ENCODE measurements at places on chromosomes 12 and 14. TPM values are rescaled to one million over a fixed set of nuclear protein-coding genes. Genes with fewer than 3 reads are reported as not detected.

AQP5 gene
- total RNA-seq, result not detected

OR9K2 gene
- total RNA-seq, result not detected

OLR1 gene
- not detected for total RNA-seq

PTPRO gene
- total RNA-seq, result 3.7 TPM

GARIN6 gene
- not detected for total RNA-seq

HOXC6 gene
- total RNA-seq, result not detected

SRRM4 gene
- total RNA-seq, result 0.34 TPM

PLD4 gene
- not detected for total RNA-seq

ZDHHC22 gene
- 0.31 TPM for total RNA-seq

L2HGDH gene
- total RNA-seq, result 13.6 TPM

RPL6 gene
- total RNA-seq, result 3,234 TPM

CCDC38 gene
- 0.12 TPM for total RNA-seq

DNA sequence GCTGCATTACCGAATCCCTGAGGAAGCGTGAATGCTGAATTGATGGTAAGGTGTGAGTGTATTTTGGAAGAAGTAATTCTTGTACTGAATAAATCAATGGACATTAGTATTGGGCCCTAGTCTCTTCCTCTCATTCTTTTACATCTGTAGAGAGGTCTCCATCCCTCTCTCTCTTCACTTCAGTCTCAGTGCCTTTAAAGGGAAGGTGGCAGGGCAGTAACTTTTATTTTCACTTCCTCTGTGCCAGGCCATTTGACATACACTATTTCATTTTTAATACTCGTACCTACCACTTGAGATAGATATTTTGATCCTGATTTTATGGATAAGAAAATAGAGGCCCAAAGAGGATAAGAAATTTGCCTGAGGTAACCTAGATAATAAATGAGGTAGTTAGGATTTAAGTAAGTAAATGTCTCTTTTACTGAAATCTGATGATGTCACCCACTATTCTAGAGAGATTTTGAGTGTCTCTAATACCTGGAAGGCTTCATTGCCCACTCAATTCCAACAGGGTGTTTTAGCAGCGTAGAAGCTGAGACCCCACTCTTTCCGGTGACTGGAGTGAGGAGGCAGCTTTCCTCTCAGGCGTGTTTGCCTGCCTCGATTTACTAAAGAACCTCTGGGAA lies 177.9 kb upstream of the PRICKLE1 start:
- DNase-seq, result no peak

- no peak for DNase-seq
These were observed 195.4 kb downstream of the DUSP6 start for GRCh38 chr12:89156862-89157262.

GRCh38 chr12:65372574-65372973 lies 94.1 kb downstream of the MSRB3 start:
- no peak for DNase-seq

DNA sequence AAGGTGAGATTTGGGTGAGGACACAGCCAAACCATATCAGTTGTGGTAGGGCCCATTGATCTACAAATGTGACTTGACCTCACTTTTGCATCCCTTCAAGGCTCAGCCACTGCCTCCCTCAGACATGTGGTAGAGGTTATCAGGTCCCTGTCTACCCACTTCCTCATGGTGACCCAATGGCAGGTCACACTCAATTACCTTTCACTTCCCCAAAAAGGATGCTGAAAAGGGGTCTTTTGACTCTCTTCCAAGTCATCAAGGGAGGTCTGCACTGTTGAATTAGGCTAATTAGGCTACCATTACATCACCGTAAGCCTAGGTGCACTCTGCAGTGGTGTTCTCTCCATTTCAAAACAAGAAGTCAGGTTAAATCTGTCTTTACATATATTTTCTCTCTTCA lies 22.6 kb upstream of the DRAM1 start:
- no peak for DNase-seq

GRCh38 chr12:93089805-93090569 lies 160.9 kb upstream of the EEA1 start:
- no peak for DNase-seq

- no peak for DNase-seq
These were observed 2.8 kb downstream of the FBXO21 start for GRCh38 chr12:117187421-117187820.

DNA sequence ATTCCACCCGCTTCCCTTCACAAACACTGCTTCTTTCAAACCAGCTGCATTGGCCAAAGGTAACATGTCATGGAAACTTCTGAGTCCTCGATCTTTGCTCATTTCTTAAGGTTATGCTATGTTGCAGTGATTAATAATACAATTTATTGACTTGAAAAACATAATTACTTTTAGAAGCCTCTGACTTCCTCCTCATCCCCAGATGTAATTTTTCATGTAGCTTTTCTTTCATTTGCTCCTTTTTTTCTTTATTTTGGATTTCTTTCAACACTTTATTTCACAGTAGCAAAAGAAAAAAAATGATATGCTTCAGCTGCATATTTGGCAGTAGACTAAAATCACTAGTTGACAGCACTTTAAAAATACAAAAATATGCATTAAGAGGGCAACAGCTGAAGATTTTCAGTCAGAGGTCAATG lies 116.2 kb downstream of the LRRIQ1 start:
- DNase-seq, result no peak

- DNase-seq, result no peak
These were observed 42.4 kb downstream of the FAM186A start for GRCh38 chr12:50353869-50354593.

GRCh38 chr12:65171073-65171472 lies 1.7 kb downstream of the LEMD3 start:
- DNase-seq, result no peak

- no peak for DNase-seq
These were observed 23.6 kb upstream of the AMN1 start for GRCh38 chr12:31752450-31752849.

- DNase-seq, result peak; percentile 39
These were observed 475.8 kb downstream of the RAD51B start for GRCh38 chr14:68295316-68295816.

DNA sequence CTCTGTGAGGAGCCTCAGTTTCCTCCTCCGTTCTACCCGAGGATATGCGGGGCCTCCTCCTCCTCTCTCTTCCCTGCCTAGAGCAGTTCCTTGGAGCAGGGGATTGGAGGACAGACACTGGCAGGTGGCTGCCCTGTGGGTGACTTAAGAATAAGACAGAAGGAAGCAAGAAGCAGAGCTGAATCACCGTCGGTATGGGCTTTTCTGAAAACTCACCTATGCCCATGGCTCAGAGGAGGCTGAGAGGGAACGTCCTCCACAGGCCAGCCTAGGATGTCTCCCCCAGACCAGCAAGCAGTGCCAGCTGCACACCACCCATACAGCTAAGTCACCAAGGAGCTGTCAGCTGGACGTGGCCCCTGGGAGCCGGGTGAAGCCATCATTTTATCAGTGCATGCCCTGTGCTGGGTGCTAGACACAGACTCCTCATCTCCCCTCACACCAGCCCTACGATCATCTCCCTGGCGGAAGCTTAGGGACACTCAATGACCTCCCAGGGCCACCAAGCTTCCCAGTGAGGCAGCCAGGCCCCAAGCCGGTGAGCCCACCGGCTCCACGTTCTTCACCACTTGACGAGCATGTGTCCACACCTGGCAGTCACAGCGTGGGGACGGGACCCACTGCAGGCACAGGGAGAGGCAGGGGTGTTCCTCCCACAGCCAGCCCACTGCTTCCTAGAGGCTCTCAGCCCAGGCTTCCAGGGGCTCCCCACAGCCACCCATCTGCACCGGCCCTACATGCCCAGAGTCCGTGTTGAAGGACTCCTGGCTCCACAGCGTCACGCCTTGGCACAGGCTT lies 21.4 kb downstream of the ITPK1 start:
- DNase-seq, result no peak

DNA sequence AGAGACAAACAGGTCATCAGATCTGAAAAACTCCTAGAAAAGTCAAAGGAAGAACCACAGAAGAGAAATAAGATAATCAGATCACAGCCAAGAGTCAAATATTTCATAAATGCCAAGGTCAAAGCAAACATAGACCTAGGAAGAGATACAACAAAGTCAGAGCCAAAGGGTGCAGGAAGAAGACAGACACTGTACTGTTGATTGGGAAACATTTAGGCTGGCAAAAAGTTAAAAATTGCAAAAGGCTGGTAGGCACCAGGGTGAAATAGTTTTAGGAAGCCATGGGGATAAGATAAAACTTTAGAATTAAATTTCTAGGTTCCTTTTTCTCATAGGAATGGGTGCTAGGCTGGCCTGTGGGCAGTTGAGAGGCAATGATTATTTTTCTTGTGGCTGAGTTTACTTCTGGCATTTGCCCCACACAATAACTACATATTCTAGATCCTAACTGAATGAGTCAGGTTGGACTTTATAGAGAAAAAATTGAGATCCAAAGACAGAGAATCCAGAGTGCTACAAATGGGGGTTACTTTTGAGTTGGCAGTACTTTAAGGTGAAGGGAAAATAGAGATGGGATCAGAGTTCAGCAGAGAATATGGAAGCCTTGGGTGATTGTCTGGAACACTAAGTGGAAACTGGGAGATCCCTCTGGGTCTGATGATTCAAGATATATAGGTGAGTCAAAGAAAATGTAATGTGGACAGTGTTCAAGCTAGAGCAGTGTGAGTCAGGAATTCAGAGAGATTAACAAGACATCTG lies 215.5 kb downstream of the C12orf50 start:
- DNase-seq, result no peak

GRCh38 chr12:49809906-49810389 lies 18.3 kb downstream of the NCKAP5L start:
- no peak for DNase-seq

- DNase-seq, result peak; percentile 87
These were observed 19.1 kb upstream of the DHRS7 start for GRCh38 chr14:60184146-60184904.

DNA sequence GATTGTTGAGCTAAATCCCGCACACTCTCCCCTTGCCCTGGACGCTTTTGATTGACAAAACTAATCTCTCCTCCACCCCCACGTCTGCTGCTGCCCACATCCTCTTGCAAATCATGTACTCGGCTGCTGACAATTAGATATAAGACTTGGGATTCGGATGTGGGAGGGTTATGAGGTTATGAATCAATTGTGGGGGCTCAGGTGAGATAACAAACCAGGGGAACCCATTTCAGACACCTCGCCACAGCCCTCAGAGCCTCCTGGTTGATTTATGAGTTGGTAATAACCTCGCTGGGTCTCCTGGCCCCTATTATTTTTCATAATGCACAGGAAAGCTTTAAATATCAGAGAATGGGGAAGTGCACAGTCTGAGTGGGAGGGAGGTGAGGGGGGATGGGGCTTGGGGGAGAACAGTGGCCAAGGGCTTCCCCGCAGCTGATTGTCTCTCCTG lies 449.9 kb downstream of the DPF3 start:
- DNase-seq, result no peak

DNA sequence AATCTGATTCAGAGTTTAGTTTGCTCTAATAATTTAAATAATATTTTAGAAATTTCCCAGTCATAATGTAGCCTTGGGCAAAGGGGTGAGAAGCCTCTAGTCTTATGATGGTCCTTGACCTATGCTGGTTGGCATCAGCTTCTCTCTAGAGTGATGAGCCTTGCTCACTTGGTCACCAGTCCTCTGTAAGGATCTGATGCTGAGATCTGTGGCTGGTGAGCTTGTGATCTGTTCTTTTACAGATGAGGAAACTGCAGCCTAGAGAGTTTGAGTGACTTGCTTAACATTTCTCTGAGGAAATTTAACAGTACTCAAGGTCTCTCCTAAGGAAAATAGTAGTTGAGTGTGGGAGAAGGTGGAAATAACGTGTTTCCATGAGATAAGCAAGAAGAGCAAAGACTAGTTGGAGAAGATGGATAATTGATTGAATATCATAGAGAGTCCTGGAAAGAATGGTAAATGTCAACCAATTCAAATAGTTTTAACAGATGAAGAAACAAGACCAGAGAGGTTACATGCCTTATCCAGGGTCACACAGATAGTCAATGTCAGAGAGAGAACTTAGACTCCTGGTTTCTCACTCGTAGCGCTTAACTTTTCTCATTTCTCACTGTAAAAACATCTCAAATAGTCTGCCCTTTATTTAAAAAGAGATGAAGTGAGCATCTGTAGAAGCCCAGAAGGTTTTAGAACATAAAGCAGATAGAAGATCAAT lies 89.7 kb upstream of the ETV6 start:
- DNase-seq, result no peak

DNA sequence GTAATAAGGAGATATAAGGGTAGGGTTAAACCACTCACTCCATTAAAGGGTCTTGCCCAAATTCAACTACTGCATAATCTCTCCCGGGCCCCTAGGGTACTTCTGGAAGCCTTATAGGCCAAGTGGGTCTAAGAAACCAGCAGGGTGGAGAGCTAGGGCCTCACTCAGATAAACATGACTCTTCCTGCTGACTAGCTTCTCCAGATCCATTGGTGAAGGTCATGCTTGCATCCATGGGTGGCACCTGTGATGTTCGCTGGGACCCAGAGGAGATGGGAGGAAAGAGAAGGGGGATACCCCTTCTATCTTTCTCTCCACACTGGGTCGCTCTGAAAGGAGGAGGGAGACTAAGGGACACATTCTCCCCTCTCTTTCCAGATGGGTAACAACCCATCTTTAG lies 36.1 kb upstream of the HIGD1C start:
- no peak for DNase-seq

DNA sequence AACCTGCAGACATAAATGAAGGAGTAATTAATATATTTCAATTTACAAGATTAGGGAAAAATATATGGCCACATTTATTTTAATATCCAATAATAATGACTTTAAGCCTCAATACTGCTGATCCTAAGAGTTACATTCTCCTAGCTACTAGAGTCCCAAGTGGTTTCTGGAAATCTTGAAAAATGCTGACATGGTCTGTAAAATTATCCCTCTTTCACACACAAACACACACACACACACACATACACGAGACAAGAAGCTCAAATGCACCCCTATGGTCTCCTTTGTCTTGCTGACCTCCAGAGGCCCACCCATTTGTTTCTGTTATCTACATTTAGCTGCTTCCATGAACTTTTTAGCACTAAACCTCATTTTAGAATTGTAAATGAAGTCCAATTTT lies 53.0 kb upstream of the USP15 start:
- DNase-seq, result no peak

DNA sequence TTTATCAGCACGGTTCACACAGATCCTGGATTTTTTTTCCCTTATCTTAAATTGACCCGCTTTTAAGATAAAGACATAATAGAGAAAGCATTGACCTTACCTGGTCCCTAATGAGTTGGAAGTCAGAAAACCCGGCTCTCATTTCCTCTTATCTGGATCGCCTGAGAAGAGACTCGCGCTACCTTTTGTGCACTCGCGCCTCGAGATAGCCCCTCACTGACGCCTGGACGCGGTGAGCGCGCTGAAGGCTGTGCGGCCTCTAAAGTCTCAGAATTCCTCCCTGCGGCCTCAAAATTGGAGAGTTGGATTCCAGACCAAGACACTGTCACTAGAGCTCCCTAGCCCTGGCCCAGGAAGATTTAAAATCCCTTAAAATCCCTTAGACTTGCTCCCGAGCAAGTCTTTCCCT lies 7.0 kb downstream of the NKX2-1 start:
- peak; percentile 65 for DNase-seq

GRCh38 chr14:39433452-39433813 lies 1.2 kb upstream of the FBXO33 start:
- DNase-seq, result no peak

DNA sequence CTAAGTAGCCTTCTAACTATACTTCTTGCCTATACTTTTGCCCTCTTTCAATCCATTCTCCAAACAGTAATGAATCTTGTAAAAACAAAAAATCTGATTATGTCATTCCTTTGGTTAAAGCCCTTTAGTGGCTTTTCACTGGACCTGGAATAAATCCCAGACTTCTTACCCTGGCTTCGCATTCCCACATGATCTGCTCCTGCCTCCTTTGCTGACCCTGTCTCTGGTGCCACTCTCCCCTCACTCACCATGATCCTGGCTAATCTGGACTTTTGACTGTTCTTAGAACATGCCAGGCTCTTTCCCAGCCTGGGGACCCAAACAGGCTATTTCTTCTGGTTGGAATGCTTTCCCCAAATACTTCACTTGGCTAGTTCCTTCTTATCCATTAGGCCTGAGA lies 7.9 kb downstream of the MIA2 start:
- no peak for DNase-seq

Data from neural progenitor cell (in vitro differentiated cells).